ENCODE measurements at places on chromosomes 3 and 15.

DNA sequence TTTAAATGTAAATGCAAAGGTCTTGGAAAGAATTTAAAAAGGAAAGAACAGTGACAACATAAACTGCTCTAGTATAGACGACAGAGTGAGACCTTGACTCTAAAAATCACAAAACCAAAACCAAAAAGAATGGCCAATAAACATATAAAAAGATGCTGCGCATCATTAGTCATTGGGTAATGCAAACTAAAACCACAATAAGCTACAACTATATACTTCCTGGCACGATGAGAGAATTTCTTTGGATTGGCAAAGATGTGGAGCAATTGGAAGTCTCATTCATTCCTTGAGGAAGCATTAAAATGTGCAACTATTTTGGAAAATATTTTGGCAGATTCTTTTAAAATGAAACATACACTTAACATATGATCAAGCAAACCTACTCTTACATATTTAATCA is 98.7 kb upstream of the ZPLD1 start:
- DNase-seq: no peak

DNA sequence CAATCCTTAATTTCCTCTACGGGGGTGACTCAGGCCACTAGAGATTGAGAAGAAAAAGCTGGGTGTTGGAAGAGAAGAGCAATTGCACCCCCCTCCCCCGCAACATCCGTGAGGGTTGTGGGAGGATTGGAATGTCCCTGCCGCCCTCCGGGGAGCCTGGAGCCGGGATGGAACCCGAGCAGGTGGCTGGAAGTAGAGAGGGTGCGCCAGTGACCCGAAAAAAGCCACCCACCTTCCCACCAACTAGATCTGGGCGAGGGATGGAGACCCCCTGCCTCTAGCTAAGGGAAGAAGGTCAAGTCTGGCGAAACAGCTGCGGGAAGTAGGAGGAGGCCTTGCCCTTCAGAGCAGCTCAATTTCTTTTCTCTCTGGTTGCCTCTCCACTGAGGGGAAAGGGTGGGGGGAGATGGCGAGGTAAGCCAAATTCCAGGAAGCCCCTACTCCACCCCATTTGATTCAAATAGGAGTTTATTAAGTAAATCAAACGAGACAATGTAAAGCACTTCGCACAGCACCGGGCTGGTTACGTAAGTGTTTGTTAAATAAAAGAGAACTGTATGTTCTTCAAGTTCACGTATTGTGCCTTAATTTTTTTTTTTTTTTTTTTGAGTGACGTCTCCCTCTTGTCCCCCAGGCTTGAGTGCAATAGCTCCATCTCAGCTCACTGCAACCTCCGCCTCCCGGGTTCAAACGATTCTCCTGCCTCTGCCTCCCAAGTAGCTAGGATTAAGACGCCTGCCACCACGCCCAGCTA is 1.1 kb upstream of the WWTR1 start:
- DNase-seq: no peak

DNA sequence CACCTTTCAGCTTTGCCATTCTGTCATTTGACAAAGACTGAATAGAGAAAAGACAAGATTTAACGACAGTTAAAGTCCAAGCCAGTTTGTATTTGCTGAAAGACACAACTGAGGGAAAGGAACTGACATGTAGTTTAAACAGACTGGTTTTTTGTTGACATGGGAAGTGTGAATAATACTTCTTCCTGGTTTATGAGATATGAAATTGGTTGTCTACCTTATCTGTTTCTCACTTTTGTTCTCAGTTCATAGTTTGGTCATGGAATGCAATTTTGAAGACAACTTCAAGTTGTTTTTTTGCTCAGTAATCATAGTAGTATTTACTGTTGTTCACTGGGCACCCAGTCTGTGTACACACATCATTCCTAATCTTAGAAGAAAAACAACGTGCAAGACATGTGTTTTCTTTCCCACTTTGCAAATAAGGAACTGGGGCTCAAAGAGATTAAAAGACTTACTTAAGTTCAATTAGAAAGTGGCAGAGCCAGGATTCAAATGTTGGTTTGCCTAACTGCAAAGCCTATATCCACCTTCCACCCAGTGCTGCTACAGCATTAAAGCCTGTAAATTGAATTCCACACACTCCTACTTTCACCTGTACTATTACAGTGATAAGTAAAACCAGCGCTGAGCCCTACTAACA is 103.5 kb downstream of the LPP start:
- DNase-seq: no peak

GRCh38 chr3:119173325-119173724 is at the start of gene UPK1B:
UPK1B (plus strand) TSS chr3:119173598; CDS start chr3:119186742, 13,144 bp downstream.
- DNase-seq: no peak

DNA sequence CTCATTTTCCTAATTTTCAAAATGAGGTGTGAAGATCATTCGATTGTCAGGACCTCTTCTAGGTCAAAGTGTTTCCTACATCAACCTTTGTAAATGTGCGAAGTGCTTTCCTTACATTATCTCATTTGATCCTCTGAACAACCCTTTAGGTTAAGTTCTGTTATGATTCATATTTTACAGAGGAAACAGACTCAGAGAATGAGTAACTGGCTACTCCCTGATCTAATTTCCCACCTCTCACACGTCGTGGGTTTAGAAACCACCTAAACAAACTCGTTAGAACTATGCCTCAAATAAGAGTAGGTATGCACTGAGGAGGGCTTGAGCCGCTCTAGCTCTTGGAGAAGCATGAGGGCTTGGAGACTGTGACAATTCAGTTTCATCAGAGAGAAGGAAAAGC is 148.6 kb downstream of the CD47 start:
- no peak for DNase-seq

GRCh38 chr3:129313415-129313664 is 34.7 kb downstream of the HMCES start:
- DNase-seq: no peak

- no peak for DNase-seq
Observed at GRCh38 chr3:119774444-119774843, 7.5 kb upstream of the NR1I2 start.

DNA sequence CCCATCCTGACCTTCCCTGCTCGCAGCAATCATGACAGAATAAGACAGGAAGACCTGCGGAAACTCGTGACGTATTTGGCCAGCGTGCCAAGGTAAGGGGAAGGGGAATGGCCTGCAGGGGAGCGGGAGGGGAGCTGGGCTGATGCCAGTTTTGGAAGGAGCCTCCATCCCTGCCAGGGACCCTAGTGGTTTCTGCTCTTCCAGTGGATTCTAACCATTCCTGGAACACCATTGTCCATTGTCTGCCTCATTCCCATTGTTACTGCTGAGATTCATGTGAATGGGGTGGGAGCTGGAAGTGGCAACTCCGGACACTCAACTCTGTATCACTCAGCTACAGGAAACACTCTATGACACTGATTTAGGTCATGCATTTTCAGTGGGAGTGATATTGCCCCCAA is 242.9 kb upstream of the ROPN1 start:
- no peak for DNase-seq

DNA sequence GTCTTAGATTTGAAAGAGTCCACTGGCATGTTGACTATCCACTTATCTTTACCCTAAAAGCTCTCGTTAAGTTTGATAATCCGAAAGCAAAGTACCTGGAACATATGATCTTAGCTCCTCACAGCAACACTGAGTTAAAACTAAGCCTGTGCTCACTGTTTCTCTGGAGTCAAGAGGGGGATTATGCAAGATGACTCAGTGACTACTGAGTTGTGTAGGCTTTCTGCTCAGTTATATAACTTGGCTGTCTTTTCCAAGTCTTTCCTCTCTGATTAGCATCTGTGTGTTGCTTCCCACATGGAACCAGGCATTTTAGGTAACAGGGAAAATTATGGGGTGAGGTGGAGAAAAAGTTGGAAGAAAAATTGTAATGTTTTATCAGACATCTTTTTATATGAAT is 31.2 kb upstream of the MYO5C start:
- no peak for DNase-seq

DNA sequence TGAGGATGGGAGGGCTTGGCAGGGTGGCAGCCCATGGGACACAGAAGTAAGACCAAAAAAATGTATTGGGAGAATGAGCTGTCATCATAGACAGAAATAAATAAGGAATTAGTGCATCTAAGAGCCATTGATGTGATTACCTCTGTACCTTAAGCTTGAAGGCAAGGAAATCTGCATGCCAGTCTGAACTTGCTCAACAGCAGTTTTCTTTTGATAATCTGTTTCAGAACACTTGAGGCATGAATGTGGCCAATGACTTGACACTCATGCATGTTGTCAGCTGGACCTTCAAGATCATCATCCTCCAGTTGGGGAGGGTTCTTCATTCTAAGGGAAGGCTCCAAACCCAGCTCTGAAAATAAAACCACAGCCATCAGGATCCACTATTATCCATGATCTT is 148.5 kb downstream of the DCLK3 start:
- DNase-seq: no peak

DNA sequence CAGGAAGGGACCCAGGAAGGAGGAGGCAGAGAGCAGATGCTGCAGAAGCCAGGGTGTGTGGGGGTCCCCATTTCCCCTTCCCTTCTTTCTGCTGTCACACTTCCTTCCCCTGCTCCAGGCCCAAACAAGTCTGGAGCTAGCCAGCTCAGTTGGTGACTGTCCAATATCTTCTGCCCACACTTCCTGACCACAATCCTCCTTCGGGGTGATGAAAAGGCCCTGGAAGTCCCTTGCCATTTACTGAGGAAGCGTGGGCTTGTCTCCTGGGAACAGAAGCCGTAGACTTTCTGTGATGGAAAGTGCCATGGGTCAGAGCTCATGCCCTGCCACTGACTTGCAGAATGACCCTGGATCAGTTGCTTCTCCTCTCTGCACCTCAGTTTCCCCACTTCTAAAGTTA is 39.0 kb downstream of the ANAPC13 start:
- no peak for DNase-seq

- DNase-seq: no peak
Observed at GRCh38 chr3:4218456-4219226, 84.5 kb upstream of the SETMAR start.

DNA sequence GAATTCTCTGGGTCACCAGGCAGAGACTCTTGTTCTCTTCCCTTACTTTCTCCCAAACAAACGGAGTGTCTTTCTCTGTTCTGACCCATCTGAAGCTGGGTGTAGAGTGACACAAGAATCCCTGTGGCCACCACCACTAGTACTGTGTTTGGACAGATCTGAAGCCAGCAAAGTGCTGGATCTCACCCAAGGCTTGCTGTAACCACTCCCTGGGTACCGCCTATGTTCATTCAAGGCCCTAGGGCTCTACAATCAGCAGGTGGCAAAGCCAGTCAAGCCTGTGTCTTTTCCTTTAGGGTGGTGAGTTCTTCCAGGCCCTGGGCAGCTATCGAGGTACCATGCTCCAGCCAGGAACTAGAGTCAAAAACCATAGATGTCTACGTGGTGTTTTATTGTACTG is 149.2 kb upstream of the CTNNB1 start:
- DNase-seq: no peak

- DNase-seq: no peak
Observed at GRCh38 chr15:90665288-90666134, 51.6 kb upstream of the BLM start.

- DNase-seq: no peak
Observed at GRCh38 chr15:65930134-65930533, 60.8 kb downstream of the RAB11A start.

DNA sequence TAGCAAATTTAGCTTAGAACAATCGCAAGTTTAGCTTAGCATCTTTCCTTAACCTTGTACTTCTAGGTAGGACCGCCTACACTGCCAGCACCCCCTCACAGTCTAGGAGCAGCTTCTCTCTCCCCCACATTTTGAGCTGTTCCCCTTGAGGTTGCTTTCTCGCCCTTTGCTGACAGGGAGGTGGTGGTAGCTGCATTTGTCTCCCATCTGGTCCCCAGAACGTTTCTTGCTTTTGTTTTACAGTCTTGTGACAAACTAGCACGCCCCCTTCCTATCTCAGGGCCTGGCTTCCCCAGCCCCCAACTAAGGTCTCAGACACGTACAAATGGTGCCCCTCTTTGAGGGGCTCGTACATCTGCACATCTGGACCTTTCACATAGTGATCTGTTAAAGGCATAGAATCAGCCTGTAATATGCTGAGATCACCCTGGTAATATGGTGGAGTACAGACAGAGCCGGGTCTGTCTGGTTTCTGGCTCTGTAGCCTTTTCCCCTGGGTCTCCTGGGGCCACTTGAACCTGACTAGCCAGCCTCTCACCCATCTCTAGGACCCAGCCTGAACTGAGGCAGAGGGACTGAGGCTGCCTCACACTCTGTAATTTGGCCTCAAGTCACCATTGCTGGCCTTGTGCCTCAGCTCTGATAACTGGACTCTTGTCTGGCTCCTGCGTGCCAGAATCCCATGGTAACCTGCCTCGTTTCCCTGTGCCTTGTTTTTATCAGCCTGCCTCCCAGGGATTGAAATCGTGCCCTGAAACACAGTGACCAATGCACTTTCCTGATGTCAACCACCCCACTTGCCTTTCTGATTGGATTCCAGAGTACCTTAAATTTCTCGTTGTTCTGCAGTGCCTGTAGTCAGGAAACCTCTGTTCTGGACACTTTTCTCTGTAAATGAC is 27.7 kb downstream of the CRTC3 start:
- DNase-seq: no peak

DNA sequence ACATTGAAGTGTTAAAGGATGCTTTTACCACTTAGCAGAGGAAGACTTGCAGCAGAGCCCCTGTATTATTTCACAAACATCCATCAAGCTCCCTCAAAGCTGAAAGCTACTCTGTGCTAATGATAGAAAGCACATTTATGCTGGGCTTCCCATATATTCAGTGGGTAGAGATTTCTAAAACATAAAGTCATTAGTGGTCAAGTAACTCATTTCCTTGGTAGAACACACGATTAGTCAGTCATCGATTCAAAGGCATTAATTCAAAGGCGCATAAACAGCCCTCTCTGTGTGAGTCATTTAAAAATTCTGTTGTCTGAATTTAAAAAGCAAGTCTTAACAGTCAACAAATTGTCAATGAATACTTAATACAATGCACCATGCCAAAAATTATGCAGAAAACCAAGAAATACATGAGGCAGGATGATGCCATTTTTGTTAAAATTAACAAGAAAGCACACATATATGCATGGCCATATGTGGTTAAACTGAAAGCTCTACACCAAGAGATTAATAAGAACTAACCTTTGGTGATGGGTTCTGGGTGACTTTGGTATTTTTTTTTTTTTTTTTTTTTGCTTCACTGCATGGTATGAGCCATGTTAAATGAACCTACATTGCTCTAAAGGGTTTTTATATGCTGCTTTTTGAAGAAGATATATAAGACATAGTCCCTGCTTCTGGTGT is 61.7 kb downstream of the LDHAL6B start:
- DNase-seq: no peak

DNA sequence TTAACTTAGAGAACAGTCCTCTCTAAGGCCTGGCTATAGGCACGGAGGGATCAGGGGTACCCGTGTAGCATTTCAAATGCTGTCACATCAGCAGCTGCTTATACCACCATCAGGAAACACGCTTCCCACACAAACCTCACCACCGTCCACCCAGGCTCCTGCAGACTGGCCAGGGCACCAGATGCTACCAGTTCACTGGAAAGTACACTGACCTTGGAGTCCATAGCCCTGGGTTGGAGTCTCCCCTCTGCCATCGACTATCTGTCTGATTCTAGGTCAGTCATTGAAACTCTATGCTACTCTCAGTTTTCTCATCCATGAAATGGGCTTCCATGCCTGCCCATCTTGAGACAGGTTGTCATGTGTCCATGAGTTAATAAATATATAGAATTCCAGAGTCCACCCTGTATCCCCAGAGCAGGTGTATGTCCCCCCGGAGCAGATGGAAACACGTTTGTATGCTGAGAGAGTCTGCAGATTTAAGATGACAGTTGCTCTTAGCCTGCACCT is 156.0 kb upstream of the SMAD3 start:
- DNase-seq: no peak

GRCh38 chr3:158106766-158107471 is 699 bp upstream of the SHOX2 start:
- DNase-seq: no peak

GRCh38 chr15:90020936-90021507 is 19.9 kb downstream of the ZNF710 start:
- DNase-seq: no peak

- no peak for DNase-seq
Observed at GRCh38 chr15:76954744-76955143, 23.2 kb downstream of the RCN2 start.
